Naive thymus-derived CD8-positive, alpha-beta T cell (primary cell): ENCODE measurements at places on chromosomes 4 and X.

GRCh38 chr4:83089410-83090157, 24.9 kb downstream of the PLAC8 start:
- no peak for DNase-seq

- no peak for DNase-seq
These were observed 94.4 kb downstream of the BLTP1 start for GRCh38 chr4:122246551-122246950.

- DNase-seq = no peak
These were observed 91.2 kb downstream of the ARHGAP10 start for GRCh38 chr4:147823130-147823529.

DNA sequence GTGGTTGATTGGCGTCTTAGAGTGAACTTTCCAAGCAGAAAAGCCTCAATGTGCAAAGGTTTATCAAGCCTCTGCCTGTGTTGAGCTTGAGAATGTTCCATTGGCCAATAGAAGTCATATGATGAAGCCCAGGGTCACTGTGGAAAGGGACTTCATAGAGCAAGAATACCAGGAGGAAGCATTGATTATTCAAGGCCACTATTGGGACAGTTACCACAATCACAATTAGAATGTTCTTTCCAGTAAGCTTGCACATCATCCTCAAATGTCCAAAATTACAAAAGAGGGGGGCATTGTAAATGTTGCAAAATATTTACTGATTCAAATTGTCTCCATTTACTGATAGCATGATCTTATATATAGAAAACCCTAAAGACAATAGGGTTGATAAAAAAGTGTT, 32.9 kb upstream of the NDP start:
- no peak for DNase-seq

DNA sequence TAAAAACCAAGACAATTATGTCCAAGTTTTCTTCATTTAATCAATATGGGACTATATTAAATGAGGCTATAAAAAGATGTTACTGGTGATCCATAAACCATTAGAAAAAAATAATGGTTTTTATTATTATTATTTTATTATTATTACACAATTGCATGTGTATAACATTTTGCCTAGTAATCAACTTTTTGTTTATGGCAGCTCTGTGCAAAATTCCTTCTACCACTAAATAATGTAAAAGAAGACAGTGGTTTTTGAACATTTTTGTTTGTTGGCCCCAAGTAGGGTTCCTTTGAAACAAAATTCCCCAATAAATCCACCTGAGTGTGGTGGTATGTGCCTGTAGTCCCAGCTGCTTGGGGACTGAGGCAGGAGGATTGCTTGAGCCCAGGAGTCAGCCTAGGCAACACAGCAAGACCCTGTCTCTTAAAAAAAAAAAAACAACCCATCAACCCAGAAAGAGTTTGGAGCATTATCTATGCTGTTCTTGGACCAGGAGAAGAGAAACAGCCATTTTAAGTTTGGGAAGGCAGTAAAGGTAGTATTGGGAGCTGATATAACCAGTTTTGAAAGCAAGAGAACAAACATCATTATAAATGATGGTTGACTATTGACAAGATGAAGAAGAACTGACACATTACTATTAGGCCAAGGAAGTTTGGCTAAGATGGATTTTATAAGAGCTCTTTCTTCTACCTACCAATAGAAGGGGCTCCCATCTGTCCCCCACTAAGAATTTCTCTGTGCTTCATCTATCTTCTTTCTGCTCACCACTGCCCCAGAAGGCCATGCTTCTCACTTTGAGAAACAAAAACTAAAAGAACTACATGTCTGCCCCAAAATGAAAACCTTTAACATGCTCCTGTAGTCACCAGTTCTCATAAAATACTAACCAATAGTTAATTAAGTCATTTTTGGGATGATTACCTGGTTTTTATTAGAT, 2.2 kb downstream of the TMEM156 start:
- DNase-seq = no peak

DNA sequence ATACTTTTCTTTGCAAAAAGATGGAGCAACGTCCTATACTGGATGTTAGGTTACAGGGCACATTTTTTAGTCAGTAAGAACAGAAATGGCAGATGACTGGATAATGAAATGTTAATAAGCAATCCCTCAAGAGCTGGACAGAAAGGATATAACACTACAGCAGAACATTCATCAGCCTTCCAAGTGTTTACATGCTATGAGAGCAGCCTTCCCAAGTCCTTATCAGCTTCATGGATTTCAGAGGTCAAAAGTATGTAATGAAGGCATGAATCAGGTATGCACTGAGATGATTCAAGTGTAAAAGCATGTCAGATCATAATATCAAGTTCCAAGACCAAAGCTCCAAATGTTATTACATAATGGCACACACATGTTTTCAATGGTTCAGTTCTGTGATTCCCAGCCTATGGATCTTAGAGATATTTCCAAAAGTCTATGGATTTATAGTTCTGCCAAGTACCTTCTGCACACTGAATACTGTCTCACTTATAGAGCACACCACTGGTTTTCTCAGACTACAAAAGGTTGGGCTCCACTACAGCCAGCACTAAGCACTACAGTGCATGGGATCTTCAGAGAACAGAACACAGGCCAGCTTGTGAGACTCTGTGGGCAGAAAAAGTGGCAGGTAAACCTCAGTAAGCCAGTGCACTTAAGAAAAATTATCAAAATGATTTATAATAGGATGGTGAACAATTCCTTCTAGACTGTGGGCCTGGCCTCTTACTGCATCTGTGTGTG, 49.2 kb downstream of the GPC4 start:
- DNase-seq = no peak

GRCh38 chr4:8910100-8910821, 38.6 kb upstream of the HMX1 start:
- no peak for DNase-seq

- DNase-seq = no peak
These were observed 961.3 kb downstream of the ADGRL3 start for GRCh38 chr4:62161446-62161845.

DNA sequence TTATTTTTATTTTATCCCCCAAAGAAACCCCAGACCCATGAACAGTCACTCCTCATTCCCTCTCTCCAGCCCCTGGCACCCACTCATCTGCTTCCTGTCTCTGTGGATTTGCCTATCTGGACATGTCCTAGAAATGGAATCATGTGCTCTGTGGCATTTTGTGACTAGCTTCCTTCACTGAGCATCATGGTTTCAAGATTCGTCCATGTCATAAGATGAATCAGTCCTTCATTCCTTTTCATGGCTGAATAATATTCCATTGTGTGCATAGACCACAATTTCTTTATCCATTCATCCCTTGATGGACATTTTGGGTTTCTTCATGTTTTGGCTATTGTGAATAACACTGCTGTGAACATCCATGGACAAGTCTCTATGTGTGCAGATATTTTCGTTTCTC, 10.2 kb downstream of the ABCD1 start:
- DNase-seq = no peak

DNA sequence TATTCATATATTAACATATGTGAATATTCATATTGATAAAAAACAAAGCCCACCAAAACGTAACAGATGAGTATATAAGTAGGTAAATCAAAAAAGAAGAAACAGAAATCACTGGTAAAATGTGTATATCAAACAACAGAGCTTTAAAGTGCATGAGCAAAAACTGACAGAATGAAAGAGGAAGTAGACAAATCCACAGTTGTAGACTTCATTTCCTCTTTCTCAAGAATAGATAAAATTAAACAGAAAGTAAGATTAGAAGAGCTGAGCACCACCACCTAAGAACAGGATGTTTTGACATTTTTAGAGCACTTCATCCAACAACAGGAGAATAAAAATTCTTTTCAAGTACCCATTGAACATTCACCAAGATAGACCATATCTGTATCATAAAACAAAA, 64.6 kb downstream of the CNKSR2 start:
- DNase-seq = no peak

DNA sequence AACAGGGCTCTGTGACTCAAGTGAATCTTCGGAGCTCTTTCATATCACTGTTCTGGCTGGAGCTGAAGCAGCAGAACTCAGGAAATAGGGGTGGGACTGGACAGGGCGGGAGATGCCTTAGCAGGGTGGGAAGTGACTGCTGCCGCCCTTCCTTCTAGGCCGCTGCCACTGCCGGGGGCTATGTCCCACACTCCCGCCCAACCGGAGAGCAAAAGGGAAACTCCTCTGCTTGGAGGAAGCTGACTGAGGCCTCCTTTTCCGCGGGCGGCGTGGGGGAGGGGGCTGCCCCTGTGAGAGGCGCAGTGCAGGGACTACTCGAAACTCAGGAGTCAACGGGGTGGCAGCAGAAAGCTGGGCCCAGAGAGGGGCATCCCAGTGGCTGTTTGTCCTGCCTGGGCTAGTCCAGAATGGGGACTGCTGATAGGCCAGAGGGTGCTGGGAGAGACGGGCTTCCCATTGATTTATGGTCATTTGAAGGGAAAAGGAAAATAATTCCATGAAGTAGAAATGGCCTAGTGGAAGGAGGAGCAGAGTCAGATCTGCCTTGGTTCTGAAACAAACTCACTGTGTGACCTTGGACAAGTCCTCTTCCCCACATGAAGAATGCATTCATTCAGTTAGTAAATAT, 36.9 kb downstream of the STARD8 start:
- no peak for DNase-seq

- no peak for DNase-seq
These were observed 99.1 kb downstream of the USP9X start for GRCh38 chrX:41184312-41184711.

DNA sequence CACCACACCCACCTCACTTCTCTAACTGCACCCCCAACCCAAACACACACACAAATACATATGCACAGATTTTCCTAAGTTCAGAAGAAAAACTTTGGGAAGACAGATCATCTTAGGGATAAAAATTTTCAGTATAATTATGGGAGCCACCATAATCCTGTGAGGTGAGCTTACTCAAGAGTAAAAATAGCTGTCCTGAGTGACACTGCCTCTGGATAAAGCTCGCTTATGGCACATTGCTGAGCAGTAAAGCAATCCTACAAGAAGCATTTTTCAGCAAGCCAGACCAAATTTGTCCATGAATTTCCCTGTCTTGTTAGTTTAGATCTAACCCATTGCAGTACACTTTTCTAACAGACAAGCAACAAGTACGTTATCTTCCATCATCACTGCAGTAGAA, 83.8 kb downstream of the INPP4B start:
- no peak for DNase-seq

DNA sequence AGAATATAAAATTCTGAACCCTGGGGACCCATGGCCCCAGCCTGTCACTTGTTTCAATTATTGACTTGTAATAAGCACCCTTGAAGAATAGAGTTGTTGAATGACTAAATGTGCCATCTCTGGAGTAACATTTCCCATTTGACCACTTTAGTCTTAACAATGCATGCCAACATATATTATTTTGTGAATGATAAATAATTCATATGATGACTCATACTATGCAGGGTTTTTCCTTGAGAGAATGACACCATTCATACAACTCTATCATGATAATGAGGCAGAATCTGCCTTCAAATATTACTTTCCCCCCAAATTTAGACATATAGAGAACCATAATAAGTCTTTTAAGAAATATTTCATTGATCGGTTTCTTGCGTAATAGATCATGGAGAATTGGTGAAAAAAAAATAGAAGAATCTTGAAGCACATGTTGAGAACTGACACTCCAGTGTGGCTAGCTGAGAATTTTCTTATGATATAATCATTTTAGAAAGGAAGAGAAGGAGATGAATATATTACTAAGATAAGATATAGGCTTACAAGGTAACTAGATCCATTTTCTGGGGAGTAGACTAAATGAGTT, 404.5 kb downstream of the GRXCR1 start:
- no peak for DNase-seq

- no peak for DNase-seq
These were observed 149.9 kb upstream of the PAQR3 start for GRCh38 chr4:79088946-79089691.

- DNase-seq = no peak
These were observed 30.2 kb upstream of the CYP4V2 start for GRCh38 chr4:186161138-186161537.

GRCh38 chr4:129239088-129239487, 143.1 kb downstream of the C4orf33 start:
- DNase-seq = no peak

GRCh38 chrX:130682990-130683389, 220.0 kb downstream of the ENOX2 start:
- DNase-seq = no peak

DNA sequence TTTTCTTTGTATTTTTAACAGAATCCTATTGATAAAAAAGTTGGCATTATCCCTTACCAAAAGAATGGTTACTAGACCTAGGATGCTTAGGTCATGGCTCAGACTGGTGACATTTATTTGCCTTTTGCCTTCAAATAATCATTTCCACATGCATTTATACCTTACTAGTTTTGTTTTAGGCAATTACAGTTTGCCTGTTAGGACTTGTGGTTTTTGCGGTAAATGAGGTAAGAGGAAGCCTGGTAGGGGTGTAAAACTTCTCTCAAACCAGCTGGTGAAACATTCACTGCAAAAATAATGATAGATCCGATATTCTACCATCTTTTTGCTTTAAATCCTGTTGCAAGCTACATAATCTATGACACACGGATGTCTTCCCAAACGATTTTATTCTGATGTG, 12.1 kb downstream of the LAMP2 start:
- DNase-seq = no peak

GRCh38 chr4:15703439-15703838, 574 bp downstream of the BST1 start:
- no peak for DNase-seq

DNA sequence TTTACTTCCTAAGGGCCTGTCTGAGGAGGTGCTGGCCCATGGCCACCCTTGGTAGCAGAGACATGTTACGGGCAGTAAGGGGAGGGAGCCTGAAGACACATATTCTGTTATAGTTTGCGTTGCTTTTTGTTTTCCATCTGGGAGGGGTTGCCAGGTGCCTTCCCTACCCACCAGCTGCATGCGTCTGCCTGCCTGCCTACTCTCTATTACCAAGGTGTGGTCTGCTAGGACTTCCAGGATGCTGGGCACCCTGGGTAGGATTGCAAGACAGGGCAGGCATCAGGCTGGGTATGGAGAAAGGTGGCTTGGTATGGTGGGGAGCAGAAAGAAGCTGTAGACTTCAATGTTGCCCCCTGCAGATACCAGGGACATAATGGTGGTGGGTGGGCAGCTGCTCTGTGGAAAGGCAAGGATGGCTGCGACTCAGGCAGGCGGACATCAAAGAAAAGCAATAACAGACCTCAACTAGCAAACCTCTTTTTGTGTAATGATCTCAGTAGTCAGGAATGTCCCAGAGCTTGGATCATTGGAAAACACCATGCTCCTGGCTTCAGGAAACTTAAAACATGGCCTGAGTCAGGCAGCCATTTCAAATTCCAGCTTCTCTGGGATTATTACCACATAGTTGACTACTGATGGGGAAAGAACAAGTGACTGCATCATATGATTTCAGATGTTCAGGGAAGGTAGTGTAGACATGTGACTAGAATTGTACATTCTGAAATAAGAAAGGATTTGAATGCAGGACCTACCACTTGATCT, 67.8 kb downstream of the HOPX start:
- DNase-seq = no peak

GRCh38 chr4:40232610-40233009, 35.8 kb downstream of the RHOH start:
- no peak for DNase-seq

GRCh38 chr4:144547678-144548298, 98.2 kb upstream of the HHIP start:
- DNase-seq = no peak

- no peak for DNase-seq
These were observed 10.1 kb upstream of the ADH1A start for GRCh38 chr4:99300934-99301333.

GRCh38 chrX:132738951-132739350, 219.5 kb downstream of the HS6ST2 start:
- DNase-seq = no peak
